ENCODE measurements at places on chromosomes 6 and 20. TPM values are rescaled to one million over a fixed set of nuclear protein-coding genes. Genes with fewer than 3 reads are reported as not detected.

Gene HEY2
- polyA plus RNA-seq: 8.3 TPM

DNA sequence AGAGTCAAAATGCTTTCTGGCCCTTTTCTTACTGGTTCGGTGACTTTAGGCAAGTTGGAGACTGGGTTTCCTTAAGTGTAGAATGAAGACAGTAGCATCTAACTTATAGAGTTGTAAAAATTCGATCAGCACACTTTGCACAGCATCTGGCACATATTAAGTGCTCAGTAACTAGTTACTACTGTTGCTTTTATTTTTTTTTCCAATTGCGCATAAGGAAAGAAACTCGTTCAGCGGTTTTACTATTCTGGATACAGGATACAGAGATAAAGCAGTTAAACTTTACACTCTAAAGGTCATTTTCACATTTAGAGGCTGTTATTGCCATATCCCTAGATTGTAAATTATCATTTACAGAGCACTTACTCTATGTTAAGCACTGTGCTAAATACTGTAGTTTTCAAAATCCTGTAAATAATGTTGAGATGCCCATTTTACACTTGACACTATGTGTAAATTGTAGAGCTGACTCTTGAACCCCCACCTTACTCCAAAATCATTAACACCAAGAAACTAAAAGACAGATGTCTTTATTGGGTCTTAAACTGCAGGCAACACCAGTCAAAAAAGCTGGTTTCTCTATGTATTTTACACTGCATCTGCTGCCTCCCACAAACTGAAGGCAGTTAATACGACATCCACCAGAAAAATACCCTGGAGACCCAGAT lies 886 bp downstream of the ROMO1 start:
- no peak for DNase-seq

- DNase-seq: no peak
These were observed 13.6 kb downstream of the NOL4L start for GRCh38 chr20:32571566-32571965.

DNA sequence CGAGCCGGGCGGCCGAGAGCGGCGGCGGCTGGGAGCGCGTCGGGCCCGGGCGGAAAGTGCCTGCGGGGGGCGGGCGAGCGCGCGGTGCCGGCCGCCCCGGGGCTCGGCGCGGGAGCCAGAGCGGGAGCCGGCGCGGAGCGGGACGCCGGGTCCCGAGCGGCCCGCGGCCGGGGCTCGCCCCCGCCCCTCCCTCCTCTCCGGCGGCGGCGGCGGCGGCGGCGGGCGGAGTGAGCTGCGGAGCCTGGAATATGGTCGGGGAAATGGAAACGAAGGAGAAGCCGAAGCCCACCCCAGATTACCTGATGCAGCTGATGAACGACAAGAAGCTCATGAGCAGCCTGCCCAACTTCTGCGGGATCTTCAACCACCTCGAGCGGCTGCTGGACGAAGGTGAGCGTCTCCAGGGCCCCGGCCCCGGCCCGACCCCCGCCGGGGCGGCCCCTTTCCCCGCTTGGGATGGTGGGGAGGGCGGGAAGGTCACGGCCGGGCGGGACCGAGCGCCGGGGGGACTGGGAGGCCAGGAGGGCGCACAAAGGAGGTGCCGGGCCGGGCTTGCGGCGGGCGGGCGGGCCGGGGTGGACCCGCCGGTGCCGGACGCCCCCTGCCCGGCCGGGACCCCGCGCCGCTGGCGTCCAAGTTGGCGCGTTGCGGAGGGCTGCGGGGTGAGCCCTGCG lies 565 bp downstream of the QKI start:
- no peak for DNase-seq

- no peak for DNase-seq
These were observed 32.1 kb upstream of the IRF4 start for GRCh38 chr6:359261-360035.

Gene SNTA1
- 11.4 TPM for polyA plus RNA-seq

GRCh38 chr20:62167474-62167873 lies 15.4 kb upstream of the MTG2 start:
- no peak for DNase-seq

DNA sequence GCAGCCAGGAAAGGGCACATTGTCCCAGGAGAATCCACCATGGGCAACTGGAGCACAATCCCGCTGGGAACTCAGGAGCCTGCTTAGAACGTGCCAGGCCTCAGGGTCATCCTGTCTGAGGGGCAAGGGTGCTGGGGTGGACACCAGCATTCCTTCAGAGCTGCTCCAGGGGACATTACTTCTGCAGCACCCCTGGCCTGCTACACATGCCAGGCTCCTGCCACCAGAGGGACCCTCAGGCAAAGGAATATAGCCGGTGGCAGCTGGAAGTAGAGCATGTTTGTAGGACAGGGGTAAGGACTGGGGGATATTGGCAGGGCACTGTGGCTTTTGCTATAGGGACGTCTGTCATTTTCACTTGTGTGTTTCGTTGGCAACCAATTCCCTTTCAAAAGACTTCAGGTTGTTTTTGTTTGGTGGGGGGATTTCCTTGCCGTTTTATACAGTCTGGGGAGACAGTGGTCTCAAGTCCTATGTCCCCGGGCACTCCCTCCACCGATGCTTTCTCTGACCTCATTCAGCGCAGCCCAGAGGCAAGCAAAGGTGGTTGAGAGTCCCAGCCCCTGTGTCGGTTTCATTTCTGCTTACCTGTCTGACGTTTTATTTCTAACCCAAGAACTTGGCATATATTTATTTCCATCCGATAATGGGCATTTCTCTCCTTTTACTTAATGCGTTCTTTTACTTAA lies 130.8 kb downstream of the JPH2 start:
- no peak for DNase-seq

- DNase-seq: no peak
These were observed 4.2 kb downstream of the GABRR2 start for GRCh38 chr6:89310929-89311328.

- no peak for DNase-seq
These were observed 79.1 kb downstream of the LYRM2 start for GRCh38 chr6:89559487-89559886.

DNA sequence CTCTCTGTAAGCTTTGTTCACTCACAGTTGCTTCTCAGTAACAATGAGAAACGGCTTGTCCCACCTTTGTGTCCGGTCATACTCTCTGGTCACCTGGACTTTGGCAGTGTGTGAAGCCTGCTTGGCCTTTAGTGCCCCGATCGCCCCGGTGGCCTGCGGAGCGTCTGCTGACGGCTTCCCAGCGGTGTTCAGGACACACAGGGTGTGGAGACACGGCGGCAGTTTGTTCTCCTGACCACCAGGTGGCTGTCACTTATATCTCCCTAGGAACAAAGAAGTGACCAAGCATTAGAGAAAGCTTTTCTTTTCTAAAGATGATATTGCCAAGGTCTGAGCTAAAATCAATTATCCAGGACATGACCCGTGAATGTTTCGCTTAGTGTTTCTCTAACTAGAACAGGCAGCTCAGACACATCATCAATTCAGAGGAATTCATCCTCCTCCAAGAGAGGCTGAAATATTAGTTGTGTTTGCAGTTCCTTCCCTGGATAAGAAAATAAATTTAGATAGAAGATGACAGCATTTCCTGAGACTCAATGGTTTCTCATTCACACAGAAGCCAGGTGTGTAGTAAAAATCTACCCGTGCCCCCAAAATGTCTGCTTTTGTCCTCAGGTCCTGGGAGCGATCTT lies 167.4 kb upstream of the THBS2 start:
- DNase-seq: no peak
